CD8-positive, alpha-beta memory T cell (primary cell): ENCODE measurements at places on chromosomes 6 and 20. TPM values are rescaled to one million over a fixed set of nuclear protein-coding genes. Genes with fewer than 3 reads are reported as not detected.

GRCh38 chr6:12026120-12026519 lies 14.0 kb downstream of the HIVEP1 start:
- DNase-seq = no peak

DNA sequence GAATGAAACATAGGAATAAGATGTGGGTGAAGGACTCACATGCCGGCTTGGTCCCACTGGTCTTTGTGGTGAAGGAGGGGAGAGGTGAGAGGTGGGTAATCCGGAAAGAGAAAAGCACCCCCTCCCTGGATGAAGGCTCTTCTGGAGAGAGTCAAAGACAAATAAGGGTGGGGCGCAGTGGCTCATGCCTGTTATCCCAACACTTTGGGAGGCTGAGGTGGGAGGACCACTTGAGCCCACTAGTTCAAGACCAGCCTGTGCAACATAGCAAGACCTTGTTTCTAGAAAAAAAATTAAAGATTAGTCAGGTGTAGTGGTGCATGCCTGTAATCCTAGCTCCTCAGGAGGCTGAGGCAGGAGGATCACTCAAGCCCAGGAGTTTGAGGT lies 3.1 kb downstream of the LTB start:
- DNase-seq = no peak

GRCh38 chr6:66849843-66850242 lies 1142.8 kb upstream of the EYS start:
- no peak for DNase-seq

The ELOVL4 gene
- 6.5 TPM for polyA plus RNA-seq

The ALDH8A1 gene
- 0.08 TPM for polyA plus RNA-seq

The SLC22A1 gene
- polyA plus RNA-seq = 0.13 TPM

DNA sequence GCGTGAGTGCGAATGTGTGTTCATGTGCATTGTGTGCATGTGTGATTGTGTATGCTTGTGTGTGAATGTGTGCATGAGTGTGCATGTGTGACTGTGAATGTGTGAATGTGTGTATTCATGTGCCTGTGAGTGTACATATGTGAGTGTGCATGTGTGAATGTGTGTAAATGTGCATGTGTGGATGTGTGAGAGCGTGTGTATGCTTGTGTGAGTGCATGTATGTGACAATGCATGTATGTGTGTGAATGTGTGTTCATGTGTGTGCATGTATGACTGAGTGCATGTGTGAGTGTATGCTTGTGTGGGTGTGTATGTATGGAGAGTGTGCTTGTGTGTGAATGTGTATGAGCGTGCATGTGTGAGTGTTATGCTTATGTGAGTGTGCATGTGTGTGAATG lies 77.4 kb downstream of the SMOC2 start:
- no peak for DNase-seq

DNA sequence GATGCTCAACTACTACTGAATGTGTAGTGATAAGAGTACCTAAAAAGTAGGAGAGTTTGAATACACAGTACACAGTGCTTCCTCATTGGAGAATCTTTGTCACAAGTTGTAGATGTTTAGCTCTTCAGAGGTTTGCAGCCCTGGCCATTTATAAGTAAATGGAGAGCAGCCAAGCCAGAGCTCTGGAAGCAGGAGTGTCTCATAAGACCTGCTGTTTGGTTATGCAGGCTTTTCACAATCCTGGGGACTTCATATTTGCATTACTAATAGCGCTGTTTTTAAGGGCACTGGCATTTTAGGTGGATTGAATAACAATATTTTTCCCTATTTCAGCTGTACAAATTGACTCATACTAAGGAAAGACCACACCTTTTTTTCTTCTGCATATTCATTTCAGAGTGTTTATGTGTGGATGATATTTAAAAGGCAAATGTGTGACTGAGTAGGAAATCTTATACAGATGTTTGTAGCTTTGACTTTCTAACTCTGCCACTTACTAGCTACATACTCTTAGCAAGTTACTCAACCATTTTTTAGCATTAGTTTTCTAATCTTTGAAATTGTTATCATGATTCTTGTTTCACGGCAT lies 730.5 kb upstream of the MAP3K7 start:
- no peak for DNase-seq

The BIRC7 gene
- not detected for polyA plus RNA-seq

- no peak for DNase-seq
Measured at GRCh38 chr20:62518911-62519310, 43.1 kb upstream of the GATA5 start.

The HFE gene
- 4.8 TPM for polyA plus RNA-seq

DNA sequence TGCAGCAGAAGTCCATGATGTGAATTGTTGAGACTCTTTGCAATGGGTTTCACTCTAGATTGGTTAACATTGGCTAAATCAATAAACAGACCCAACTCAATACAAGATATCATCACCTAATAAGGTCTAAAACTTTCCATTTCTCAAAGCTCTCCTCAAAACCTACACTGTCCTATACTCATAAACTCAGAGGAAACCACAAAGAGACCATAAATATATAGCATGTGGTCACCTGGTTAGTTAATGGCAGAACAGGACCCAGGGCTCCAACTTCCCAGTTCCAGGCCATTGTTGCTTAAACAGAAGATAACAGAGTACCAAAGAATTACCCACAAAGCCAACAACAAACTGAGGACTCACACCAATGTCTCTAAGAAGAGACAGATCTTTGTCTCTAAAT lies 12.0 kb downstream of the RTN4IP1 start:
- DNase-seq = no peak

- DNase-seq = no peak
Measured at GRCh38 chr6:160357088-160357487, 8.9 kb downstream of the SLC22A3 start.

DNA sequence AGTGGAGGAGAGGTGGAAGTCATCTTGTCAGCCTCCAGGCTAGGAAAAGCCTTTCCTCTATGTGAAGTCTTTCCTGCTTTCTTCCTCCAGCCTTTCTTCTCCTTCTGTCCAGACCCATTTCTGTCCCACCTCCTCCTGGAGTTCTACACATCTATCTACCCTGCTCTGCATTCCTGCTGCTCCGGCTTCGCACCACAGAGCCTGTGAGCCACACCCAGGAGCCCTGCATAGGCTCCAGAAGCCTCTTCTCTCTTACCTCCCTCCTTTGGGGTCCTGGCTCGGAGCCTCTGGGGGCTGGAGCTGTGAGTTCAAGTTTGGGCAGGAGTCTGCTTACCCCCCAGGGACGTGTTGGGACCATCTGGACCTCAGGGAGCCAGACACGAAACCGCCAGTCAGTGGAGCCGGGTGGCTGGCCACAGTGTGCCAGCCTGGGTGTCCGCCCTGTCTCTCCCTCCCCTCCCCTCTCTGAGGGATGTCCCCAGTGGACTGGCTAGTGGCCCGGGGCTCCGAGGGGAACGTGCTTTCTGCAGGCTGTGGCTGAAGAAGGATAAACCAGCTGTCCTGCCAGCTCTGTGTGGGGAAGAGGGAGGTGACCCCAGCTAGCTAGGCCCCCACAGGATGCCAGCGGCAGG lies 99.2 kb downstream of the VEGFA start:
- DNase-seq = no peak
